Muscle of back (tissue), 13 donors: ENCODE measurements at places on chromosomes 7 and 10.

GRCh38 chr7:129471402-129471827, 30.9 kb upstream of the SMKR1 start:
- DNase-seq = no peak

GRCh38 chr7:95897557-95898251, 125.3 kb downstream of the DYNC1I1 start:
- DNase-seq = no peak

DNA sequence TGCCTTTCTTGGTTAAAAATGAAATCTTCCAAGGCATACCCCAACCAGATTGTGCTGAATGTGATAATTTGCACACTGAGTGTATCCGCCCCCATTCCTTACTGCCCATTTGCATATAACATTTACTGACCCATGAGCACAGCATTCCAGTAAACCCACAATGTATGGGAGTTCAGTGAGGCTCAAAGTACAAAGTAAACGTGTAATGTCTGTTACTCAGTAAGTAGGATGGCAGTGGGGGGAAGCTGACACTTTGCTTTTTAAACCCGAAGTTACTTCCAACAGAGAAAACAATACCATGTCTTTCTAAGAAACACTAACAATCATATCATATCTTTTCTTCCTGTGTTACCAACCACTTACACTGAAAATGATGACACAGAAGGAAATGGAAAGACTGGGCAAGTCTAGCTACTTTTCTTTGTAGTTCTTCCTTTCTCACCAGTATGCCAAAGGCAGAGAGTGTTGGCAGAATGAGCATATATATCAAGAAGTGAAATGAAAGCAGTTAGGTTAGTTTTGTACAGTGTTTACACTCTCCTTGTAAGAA, 27.1 kb upstream of the SOSTDC1 start:
- peak; percentile 1 for DNase-seq

DNA sequence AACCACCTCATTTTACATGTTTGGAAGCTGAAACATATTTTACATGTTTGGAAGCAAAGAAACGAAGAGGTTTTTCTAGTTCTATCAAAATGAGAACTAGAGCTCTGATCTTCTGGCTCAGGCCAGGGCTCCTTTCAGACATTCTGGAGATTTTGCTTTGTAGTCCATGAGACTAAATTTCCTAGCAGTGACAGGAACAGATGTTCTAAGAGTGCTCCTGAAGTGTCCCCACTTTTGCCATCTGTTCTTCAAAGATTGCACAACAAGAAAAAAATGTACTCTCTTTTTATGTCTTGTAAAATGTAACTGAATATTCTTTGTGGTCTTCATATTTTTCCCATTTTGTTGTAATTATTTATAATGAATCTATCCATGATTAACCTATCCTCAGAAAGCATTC, 196.4 kb upstream of the PCLO start:
- no peak for DNase-seq

DNA sequence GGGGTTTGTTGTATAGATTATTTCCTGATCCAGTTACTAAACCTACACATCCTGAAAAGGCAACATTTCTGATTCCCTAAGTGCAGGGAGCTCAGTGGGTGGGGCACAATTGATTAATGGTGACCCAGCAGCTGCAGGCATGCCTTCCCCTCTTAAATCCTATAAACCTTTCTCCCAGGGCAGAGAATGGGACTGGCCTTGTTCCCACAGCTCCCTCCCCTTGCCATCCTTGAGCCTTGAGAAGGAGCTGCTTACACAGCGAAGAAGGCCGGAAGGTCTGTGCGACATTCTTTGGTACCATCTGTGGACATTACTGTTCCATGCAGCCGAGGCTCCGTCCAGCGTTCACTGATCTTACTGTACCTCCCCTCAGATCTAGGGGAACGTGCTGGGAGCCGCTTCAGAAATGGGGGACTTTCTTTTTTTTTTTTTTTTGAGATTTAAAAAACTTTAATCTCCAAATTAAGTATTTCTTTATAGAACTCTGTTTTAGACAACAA, 14.3 kb downstream of the KLF6 start:
- no peak for DNase-seq

DNA sequence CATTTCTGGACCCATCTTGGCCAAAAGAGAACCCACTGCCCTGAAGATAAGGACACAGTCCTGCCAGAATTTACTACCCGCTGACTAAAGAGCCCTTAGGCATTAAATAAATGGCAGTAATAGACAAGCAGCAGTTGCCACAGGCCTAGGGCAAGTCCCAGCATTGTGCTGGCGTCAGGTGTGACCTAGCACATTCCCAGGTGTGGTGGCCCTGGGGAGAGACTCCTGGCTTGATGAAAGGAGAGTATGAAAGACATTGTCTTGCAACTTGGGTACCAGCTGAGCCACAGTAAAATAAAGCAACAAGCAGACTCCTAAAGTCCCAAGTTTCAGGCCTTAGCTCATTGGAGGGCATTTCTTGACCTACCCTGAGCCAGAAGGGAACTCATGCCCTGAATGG, 715.7 kb upstream of the SORCS1 start:
- no peak for DNase-seq

DNA sequence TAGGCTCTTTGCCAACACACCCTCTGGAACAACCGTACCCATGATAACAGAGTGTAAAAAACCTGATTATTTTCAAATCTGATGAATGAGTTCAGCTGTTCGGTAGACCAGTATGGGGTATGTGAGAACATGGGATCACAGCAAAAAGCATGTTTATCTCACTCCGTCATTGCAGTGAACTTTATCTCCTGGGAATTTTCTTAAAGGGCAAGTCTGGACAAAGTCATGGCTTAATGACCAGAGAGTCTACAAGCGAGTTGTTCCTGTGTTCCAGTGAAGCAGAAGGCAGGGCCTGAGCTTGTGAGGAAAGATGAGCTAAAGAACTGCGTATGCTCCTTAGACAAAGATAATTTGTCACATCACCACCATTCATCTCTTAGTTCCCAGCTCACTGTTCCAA, 219.7 kb downstream of the TRIL start:
- DNase-seq = no peak

- DNase-seq = no peak
These were observed 194.3 kb downstream of the SORCS3 start for GRCh38 chr10:104835422-104835821.

GRCh38 chr7:13279854-13280435, 592.5 kb downstream of the ARL4A start:
- DNase-seq = no peak

DNA sequence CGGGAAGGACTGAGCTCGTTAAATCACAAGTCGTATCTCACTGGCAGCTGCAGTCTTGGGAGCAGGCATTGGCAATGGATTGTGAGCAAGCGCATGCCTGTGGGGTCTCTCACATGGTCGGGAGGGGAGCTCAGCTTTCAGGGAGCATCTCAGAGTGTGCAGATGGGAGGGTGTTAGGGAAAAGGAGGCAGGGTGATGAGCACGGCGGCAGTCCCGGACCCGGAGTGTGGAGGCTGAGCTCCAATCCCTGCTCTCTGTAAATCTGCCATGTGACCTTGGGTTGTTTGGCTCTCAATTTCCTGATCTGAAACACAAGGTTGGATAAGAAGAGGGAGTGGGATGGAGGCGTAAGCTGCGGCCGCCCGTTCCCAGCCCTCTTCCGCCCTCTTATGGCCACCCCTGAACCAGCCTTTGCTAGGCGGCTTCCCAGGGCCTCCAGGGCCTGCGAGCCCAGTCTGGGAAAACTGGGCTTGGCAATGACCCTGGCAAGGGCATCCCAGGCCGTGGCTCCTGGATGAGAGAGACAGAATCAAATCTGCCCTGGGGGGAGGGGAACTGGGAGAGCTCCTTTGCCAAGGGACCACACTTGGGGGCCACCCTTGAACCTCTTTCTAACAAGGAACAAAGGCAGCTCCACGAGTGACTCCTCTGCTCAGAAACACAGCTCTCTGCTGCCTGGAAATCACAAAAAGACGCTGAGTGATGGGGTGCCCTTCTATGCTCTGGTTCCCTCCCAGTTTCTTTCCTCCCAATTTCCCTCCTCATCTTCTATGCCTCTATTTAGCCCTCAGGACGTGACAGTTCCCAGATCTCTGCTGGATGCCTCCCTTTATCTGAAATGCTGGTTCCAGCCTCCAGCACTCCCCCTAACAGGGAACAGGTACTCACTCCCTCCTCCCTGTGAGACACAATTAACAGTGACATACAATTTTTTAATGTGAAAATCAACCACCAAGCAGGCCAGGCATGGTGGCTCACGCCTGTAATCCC, 41.7 kb upstream of the LOXL4 start:
- peak; percentile 88 for DNase-seq

DNA sequence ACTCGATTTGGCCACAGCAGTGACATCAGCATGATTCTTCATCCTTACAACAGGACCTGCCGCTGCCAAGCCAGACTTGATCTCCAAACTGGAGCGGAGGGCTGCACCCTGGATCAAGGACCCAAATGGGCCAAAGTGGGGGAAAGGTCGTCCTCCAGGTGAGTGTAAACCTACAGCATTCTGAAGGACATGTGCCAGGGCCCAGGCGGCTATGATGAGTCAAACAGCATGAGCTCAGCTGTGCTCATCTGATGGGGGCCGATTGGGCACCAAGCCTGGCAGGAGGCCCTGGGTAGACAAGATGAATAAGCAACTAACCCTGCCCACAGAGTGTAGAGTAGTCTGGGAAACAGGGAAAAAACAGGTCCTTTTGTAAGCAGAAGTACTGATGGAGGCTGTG, 14.4 kb upstream of the ATP6V0E2 start:
- no peak for DNase-seq

DNA sequence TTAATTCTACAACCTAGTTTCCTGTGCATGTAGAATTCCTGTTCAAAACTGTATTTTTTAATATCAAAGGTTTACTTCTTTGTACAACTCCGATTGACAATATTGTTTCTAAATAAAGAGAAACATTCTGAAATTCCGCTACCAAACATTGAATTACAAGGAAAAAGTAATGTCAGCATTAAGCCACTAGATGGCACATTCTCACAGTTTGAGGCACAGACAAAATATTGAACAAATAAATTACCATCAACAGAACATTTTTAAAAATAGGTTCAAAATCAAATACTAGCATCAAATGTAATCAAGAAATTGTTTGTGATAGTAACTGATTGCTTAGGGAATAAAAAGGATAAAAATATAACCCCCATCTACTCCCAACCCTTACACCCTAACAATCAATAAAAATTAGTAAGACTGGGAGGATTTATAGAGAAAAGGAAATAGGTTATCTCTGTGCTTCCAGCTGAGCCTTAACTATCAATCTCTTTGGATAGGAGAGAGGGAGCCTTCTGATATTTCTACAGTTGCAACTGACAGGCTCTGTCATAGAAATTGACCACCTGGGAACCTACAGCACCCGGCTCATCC, 86.6 kb upstream of the C7orf33 start:
- DNase-seq = peak; percentile 48

DNA sequence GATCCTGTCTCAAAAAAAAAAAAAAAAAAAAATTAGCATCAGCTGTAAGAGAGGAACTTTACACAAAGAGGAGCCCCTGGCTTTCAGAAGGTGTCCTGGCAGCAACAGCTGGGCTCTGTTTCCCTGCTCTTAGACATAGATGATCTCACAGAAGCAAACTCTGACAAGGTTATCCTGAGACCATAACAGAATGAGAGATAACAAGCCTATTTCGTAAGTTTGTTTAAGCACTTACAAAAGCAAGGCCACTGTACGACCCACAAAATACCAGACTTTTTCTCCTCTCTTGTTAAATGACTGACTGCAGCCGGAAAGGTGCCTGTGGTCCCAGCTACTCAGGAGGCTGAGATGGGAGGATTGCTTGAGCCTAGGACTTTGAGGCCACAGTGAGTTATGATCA, 33.3 kb upstream of the OTUD1 start:
- no peak for DNase-seq

- no peak for DNase-seq
These were observed at the start of gene CPN1 for GRCh38 chr10:100081075-100082001. Gene CPN1, minus strand, starts transcription at chr10:100081869. Its CDS starts 244 bp downstream, at chr10:100081625.

DNA sequence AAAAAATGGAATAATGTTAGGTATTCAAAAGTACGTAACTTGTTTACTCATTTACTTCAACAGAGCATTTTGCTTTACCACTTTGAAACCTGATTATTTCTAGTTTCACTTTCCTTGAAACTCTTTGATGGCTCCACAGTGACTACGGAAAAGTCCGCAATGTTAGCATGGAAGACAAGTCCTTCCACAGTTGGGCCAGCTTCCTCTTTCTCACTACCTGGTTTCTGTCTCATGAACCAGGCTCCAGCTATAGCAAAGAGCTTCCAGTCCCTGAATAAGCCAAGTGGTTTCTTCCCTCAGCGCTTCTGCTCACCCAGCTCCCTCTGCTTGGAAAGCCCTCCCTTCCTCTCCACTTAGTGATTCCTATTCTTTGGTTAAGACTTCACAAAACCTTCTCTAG, 44.8 kb upstream of the SLC16A12 start:
- DNase-seq = no peak

DNA sequence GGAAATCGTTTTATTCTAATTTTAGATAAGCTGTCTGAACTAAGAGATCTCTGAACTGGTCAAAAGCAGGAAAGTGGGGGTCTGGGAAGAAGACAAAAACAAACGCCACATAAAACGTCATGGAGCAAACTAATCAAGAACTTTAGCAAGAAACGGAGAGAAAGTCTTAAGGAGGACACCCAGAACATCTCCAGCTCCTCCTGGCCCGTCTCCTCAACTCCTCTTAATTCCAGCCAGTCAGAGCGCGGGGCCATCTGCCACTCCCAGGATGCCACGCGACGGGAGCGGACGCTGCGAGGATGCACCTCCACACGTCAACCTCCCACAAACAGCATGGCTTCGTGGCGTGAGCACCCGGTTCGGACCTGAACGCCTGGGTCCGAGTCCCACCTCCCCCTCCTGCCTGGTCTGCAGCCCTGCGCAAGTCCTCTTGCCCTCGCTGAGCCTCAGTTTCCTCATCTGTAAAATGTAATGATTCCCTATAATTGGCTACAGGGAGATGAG, 598 bp downstream of the MMS19 start:
- peak; percentile 69 for DNase-seq

GRCh38 chr7:8126601-8127167, 135.3 kb downstream of the ICA1 start:
- DNase-seq = no peak

DNA sequence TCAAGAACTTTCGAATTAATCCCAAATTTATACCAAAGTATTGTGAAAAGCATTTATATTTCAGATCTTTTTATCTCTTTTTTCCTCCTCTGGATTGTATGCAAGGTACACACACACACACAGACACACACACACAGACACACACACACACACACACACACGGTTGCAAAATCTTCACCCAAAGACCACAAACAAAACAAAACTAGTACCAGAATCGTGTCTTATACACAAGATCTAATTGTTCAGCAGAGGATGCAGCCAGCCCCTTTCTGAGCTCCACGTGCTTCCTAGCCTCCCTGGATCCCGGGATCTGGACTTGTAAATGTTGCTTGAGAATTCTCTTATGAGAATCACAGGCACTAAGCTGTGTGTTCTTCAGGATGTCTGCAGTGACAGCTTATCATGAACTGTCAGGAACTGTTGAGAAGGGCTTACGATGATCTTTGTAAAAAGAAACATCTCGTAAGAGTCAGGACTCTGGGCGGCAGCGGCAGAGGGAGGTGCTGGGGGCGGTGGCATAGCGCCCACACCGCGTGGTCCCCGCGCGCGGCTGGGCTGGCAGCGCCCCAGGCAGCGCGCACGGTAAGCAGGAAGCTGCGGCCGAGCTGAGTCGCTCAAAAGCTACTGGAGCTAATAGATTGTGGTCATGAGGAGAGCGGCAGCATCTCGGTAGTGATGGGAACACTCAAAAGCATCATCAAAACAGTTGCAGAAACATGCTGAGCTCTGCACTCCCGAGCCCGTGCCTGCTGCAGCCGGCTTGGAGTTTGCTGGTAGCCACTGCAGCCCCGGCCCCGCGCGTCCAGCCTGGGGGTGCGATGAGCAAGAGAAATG, 277.6 kb downstream of the GATA3 start:
- DNase-seq = peak; percentile 9

- no peak for DNase-seq
These were observed 1.2 kb upstream of the PLCE1 start for GRCh38 chr10:93992400-93993030.
